ENCODE measurements at places on chromosomes 2 and 18.

- no peak for DNase-seq
Measured at GRCh38 chr2:38671303-38671702, 5.4 kb downstream of the GALM start.

DNA sequence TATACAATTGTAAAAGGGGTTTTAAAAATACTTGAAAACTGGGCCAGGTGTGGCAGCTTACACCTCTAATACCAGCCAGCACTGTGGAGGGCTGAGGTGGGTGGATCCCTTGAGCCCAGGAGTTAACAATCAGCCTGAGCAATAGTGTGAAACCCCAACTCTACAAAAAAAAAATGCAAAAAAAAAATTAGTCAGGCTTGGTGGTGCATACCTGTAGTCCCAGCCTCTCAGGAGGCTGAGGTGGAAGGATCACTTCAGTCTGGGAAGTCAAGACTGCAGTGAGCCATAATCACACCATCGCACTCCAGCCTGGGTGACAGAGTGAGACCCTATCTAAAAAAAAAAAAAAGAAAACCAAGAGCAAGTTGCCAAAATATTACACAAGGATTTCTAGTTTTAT, 182.7 kb downstream of the UBE2E3 start:
- peak; percentile 44 for DNase-seq

DNA sequence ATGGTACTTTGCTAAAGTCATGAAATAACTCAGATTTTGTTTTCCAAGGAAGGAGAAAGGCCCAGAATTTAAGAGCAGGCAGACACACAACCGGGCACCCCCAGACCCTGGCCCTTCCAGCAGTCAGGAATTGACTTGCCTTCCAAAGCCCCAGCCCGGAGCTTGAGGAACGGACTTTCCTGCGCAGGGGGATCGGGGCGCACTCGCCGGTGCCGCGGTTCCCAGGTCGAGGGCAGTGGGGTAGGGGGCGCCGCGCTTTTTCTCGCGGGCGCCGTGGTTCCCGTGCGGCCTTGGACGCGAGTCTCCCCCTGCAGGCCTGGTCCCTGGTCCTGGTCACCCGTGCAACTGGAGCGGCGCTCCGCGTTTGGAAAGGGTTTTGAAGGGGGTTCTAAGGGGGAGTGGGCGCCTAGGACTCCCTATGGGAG, 1.2 kb downstream of the ZNF236 start:
- peak; percentile 18 for DNase-seq

GRCh38 chr2:203740871-203741281, 34.4 kb downstream of the CD28 start:
- DNase-seq, result peak; percentile 57

- DNase-seq, result no peak
Measured at GRCh38 chr2:171394164-171394740, 39.5 kb downstream of the METTL8 start.

- DNase-seq, result no peak
Measured at GRCh38 chr2:8608411-8608954, 73.4 kb upstream of the ID2 start.

DNA sequence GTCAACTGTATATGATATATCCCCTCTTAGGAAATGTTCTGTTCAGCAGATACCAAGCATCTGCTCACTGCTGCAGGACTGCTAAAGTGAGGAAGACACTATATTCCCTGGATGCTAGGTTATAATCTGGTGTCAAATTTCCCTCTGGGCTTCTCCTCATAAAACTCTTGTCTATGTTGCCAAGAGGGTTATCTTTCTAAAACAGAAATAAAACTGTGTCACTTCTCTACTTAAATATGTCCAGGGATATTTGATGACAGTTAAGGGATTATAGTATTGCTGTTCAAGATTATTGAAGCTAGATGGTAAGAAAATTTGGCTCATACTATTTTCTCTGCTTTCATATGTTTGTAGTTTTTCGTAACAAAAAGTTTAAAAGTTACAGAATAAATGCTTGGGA, 30.5 kb upstream of the SNRNP27 start:
- DNase-seq, result no peak

- DNase-seq, result no peak
Measured at GRCh38 chr2:20211860-20212458, 13.0 kb downstream of the SDC1 start.

- DNase-seq, result no peak
Measured at GRCh38 chr2:152486737-152487400, 151.9 kb downstream of the FMNL2 start.

Measured in CD4-positive, alpha-beta T cell treated with Interleukin-6 for 4 hours (primary cell).